ENCODE measurements at places on chromosomes 16 and 17.
A peak's percentile ranks its signal among the peaks of the same experiment; 100 is the strongest.

- no peak for DNase-seq
These were observed 16.2 kb downstream of the ZNF276 start for GRCh38 chr16:89737341-89738071.

DNA sequence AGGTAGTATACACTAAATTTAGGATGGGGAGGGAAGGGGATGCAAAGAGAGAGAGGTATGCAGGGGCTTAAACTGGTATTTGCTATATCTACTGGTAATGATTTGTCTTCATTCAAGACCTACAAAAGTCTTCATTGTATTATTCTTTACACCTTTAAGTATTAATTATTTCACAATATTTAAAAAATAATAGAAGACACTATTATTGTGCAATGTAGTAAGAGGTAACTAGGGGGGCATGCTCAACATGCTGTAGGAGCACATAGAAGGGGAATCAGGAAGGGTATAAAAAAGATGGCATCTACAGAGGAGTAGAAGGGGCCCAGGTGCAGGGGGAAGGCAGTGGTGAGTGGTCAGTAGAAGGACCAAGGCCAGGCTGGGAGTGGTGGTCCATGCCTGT lies 14.9 kb upstream of the CCR7 start:
- no peak for DNase-seq

DNA sequence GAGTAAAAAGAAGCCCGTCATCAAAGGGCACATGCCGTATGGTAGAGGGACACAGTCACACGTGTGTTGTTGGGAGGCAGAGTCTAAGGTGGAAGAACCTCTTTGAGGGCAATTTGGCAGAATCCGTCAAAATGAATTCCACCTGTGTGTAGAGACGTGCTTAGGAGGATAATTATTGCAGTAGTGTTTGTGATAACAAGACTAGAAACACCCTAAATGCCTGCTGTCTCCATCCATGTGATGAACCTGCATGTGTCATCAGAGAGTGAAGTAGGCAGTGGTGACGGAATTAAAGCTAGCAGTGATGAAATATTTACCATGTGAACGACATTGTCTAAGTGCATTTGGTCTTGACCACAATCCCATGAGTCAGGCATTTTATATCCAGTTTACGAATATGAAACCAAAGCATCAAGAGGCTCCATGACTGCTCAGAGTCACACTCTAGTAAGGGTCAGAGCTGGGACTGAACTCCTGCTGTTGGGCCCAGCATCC lies 61.3 kb upstream of the ADORA2B start:
- DNase-seq: no peak

- DNase-seq: no peak
These were observed 26.4 kb downstream of the DHX38 start for GRCh38 chr16:72120026-72120425.

GRCh38 chr16:3099732-3100499 lies 822 bp upstream of the ZSCAN10 start:
- peak; percentile 79 for DNase-seq

DNA sequence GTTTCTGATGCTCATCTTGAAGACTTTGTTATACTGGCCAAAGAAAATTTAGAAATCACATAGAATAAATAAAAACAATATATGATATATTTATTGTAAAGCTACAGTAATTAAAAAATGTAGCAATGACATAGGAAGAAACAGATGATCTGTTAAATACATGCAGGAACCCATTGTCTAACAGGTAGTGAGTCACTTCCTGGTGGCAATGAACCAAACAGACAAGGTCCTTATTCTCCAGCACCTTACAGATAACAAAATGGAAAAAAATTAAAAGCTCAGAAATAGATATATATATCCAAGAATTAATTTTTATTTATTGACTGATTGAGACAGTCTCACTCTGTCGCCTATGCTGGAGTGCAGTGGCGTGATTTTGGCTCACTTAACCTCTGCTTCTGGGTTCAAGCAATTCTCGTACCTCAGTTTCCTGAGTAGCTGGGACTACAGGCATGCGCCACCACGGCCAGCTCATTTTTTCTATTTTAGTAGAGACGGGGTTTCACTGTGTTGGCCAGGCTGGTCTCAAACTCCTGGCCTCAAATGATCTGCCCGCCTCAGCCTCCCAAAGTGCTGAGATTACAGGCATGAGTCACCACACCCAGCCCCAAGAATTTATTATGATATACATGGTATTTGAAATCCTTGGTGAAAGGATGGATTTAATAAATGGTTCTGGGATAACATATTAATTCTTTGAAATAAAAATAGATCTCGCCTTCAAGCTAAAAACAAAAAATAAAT lies 7.5 kb downstream of the NETO2 start:
- no peak for DNase-seq

DNA sequence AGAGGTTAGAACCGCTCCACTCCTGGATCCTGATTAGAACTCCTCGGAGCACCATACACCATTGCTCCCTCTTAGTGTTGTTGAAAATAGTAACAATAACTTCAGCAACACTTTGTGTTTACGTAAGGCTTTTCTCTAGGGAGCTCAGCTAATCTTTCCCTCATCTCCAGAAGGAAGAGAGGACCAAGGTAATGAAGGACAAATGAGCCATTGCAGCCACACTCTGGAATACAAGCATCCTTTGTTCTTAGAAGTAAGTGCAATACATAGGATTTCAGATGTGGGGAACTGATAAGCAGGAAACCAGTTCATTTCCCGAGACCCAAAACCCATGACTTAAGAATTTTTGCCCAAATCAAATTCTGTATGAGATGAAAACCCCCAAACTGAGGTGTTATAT lies 22.9 kb upstream of the ZNF652 start:
- DNase-seq: no peak

DNA sequence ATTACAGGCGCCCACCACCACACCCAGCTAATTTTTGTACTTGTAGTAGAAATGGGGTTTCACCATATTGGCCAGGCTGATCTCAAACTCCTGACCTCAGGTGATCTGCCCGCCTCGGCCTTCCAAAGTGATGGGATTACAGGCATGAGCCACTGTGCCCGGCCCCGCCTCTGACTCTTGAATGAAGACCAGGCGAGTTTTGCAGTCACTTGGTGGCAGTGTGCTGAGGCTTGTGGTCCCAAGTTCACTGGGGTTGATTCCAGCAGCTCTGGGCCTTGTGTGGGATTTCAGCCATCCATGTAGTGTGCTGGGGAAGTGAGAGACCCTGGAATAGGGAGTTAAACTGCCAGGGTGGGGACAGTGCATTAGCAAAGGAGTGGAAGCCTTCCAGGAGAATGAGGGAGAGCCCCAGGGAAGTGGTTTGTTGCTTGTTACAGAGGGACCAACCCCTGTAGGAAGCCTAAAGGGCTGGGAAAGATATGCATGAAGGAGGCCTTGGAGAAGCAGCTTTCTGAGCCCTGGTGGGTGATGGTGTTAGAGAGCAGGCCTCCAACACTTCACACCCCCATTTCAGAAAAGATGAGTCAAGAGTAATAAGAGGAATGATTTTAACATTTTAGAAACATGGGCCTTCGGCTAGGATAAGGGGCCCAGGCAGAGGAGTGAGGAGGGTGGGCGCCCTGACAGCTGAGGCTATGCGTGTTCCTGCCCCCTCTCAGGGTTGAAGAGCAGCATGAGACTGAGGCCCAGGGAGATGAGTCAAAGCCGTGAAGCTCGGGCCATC lies 14.5 kb downstream of the PSKH1 start:
- no peak for DNase-seq

DNA sequence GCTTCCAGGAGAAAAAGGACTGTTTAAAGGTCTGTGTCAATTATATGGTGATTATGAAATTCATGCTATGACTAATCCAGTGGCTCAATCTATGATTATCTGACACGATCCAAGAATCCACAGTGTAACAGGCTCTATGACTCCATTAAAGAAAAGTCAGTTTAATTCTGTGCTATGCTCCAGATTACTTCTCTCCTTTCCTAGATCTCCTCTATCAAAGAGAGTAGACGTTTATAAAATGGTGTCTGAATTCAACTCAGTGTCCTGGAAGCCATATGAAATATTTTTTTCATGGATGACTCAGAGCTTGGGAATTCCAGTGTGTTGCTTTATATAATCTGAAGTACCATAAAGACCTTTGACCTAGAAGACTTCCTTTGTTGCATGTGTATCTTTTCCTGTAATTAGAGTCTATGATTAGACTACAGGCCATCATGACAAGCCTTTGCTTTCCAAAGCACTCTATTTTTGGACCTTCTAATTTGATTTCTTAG lies 27.0 kb upstream of the NF1 start:
- no peak for DNase-seq

DNA sequence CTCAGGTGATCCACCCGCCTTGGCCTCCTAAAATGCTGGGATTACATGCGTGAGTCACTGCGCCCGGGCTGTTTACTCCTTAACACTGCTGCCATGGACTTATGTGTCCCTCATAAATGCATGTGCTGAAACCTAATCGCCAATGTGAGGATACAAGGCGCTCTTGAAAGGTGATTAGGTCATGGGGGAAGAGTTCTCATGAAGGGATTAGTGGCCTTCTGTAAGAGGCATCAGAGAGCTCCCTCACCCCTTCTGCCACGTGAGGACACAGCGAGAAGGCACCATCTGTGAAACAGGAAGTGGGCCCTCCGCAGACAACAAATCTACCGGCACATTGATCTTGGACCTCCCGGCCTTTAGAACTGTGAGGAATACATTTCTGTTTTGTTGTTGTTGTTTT lies 19.1 kb downstream of the ITPRIPL2 start:
- DNase-seq: no peak

- DNase-seq: no peak
These were observed 45.6 kb downstream of the TBC1D26 start for GRCh38 chr17:15777717-15778116.

DNA sequence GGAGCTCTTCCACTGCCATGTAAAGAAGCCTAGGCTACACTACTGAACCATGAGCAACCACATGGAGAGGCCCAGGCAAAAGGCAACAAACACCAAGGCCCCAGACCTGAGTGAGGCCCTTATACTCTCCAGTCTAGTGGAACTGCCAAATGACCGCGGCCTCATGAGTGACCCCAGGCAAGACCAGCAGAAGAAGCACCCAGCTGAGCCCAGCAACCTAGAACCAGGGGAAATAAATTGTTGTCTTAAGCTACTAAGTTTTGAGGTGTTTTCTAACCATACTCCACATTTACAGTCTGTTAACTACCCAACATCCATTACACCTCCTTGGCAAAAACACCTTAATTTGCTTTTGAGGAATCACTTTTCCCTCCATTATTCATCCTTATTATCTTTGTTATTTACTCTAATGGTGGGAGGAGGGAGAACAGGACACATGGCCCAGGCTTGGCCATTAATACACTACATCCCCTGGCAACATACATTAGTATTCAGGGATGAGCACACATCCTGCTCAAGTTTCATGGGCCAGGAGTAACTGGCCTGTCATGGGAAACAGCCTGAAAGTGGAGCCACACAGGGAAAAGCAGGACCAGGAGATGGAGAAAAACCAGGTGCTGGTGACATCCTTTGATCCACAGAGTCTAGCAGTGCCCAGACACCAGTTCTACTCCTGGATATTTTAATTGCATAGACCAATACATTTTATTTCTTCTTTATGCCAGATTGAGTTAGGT lies 26.2 kb downstream of the SLC39A11 start:
- no peak for DNase-seq

- DNase-seq: no peak
These were observed 444 bp downstream of the HELZ start for GRCh38 chr17:67244431-67245072.
